ENCODE measurements at places on chromosomes 7 and 10.

DNA sequence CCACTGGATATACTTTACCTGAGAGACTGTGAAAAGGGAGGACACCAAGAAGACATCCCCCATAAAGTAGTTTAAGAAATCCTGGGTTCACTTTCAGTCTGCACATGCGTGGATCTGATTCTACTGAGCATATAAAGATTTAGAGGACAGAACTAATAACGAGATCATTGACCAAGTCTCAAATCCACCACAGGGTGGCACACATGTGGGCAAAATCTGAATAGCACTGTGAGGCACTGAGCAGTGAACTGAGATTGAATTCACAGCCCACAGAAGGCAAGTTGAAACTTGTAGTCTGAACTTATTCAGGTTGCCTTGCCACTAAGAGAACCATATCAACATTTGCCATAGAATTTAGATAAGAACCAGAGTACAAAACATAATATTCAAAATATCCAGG, 818.6 kb downstream of the GRID1 start:
- peak; percentile 64 for DNase-seq

- no peak for DNase-seq
Observed at GRCh38 chr10:113897693-113898618, 43.5 kb downstream of the NHLRC2 start.

DNA sequence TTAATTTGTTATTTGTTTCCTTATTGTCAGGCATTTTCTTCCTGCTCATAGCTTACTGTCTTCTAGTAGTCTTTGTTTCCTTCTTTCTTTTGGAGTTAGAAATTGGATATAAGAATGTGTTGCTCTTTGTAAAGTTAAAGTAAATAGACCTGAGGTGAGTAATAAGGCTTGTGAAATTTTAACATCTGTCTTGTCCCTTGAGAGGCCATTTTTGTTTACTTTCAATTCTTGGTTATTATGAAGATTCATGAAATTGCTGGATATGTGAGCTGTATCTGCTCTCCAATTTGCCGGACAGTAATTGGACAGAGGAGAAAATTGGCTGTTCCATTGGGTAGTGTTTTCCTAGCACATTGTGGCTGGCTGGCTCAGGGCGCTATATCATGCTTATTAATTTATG, 260.7 kb downstream of the EXOC4 start:
- DNase-seq, result no peak

DNA sequence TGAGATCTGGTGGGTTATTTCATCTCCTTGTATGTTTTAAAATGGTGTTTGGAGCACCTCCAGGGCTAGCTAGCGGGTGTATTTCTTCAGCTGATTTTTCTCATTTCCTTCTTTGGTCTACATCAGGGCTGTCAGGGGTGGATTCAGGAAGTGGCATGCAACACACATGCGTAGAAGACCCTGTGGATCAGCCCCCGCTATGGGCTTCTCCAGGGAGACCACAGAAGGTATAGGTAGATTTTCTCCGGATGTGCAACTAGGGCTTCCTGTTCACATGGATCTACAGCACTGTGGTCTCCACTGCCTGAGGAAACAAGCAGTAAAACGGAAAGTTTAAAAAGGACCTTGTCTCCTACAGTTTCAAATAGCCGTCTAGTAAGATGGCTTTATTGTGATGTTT, 10.4 kb downstream of the NUB1 start:
- no peak for DNase-seq

DNA sequence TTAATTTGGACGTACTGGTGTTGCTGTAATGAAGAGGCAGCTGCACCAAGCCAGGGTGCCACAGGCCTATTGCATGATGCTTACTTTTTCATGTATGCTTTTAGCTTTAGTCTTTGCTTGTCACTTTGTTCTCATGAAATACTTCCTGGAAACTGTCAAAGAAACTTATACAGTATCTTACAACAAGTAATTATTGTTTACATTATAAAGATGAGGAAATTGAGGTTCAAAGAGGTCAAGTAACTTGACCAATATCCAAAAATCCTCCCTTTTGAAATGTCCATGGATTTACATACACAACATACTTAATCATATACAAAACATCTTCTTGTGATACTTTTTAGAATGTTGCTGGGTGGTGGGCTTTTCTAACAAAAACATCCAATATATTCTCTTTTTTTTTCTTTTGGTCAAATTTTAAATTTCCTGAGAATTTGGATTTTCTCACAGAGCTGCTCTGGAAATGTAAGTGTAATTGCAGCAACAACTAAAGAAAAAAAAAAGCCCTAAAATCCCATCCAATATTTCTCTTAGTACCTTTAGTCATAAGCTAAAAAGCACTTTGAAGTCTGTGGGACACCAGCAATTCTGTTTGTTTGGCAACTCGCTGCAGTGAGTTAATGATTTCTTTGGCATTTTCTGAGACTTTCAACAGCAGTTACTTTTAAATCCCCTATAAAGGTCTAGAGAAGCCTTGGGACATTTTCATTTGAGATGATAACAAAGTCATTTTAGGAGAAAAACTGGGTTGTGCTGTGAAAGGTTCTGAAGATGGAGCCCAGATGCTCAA, 500.6 kb upstream of the IGFBP3 start:
- DNase-seq, result no peak

DNA sequence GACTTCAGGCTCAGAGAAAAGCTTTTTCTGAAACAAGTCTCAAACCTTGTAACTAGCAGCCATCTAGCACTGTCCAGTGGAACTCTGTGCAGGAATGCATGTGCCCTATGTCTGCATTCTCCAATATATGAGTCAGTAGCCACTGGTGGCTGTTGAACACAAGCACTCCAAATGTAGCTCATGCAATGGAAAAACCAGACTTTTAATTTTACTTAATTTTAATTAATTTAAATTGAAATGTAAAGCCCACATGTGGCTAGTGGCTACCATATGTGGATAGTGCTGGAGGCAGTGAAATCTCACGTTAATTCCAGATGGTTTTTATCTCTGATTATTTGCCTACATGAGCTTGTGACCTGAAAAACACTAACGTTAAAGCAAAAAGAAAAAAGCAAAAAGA, 225.1 kb downstream of the GATA3 start:
- no peak for DNase-seq

- DNase-seq, result no peak
Observed at GRCh38 chr10:5956146-5956936, 21.0 kb downstream of the IL15RA start.

DNA sequence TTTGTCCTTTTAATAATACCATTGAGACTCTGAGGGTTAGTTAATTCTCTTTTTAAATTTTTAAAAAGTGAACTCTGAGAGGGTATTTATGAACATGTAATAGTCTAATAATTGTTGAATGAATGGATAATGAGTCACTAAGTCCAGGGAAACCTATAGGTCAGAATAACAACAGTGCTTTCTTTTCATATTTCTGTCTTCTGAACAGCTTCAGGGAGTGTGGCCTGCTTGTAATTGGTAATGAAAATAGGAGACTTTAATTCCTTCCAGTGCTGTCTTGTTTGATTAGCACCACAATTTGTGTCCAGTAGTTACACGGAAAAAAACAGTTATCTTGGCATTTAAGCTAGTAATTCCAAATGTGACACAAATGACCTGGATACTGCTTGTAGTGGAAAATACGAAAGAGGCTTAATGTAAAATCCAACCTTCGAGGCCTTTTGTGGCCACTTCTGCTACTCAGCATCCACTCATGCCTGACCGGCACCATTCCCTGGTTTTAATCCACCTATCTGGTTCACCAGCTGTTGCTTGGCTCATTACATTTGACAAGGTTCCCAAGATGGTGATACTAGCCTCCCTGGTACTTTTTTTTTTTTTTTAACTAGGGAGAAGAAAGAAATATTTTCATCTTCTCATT, 149.3 kb upstream of the IMMP2L start:
- no peak for DNase-seq

- no peak for DNase-seq
Observed at GRCh38 chr7:87317691-87318245, 27.7 kb upstream of the CROT start.

DNA sequence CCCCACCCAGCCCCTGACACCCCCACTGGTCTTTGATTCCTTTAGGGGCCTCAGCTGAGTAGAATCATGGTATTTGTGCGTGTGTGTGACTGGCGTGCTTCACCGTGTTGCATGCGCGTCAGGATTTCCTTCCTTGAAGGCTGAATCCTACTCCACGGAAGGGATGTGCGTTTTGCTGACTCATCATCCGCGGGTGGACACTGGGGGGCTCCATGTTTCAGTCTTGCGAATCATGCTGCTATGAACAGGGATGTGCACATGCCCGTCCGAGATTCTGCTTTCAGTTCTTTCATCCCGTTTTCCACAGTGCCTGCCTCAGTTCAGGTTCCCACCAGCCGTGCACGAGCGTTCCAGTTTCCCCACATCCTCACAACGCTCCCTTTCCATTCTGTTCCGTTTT, 20.9 kb upstream of the JAKMIP3 start:
- DNase-seq, result no peak

GRCh38 chr10:102645388-102645740, 1.1 kb downstream of the TRIM8 start:
- no peak for DNase-seq

- DNase-seq, result no peak
Observed at GRCh38 chr10:67959839-67960476, 75.5 kb downstream of the SIRT1 start.

DNA sequence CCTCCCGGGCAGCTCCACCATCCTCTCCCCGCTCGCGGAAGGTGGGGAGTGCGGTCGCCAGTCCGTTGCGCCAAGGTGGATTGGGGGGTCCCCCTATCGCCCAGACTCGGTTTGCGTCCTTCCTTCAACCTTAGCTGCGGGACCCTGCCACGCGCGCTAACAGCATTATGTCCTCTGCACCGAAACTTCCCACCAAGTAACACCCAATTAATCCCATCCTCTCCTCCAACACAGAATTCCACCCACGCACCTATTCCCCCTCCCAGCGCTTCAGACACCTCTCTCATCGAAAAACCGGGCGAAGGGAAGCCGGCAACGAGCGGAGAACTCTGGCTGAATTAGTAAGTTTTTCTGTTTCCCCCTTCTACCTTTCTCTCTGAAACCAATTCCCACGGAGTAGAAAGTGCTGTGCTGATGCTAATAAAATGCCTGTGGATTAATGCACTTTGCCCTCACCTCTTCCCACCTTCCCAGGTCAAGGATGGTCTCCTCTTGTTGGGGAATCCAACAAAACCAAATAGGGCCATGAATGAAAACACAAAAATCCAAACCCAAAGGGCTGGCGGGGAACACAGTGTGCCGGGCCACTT, 947 bp downstream of the HOXA3 start:
- DNase-seq, result no peak

DNA sequence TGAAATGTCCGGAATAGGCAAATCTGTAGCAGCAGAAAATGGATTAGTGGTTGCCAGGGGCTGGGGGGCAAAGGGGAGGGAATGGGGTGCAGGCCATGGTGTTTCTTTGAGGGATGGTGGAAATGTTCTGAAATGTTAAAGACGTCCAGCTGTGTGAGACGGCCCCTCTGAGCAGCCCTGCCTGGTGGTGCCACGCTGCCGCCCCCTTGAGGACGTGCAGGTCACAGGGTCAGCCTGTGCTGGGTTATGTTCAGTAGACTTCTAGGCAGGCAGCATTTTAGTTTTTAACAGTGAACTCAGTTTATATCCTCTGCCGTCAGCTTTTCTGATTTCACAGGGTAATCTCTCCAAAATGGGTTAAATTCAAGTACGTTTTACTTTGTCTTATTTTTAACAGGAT, 9.4 kb downstream of the NUB1 start:
- DNase-seq, result no peak

Data from NCI-H1436 treated with DMSO at 0.1 percent for 48 hours (cell line).